ENCODE measurements at places on chromosomes 2 and 18.

- DNase-seq: no peak
Measured at GRCh38 chr18:35345460-35345921, 1.3 kb upstream of the ZNF24 start.

DNA sequence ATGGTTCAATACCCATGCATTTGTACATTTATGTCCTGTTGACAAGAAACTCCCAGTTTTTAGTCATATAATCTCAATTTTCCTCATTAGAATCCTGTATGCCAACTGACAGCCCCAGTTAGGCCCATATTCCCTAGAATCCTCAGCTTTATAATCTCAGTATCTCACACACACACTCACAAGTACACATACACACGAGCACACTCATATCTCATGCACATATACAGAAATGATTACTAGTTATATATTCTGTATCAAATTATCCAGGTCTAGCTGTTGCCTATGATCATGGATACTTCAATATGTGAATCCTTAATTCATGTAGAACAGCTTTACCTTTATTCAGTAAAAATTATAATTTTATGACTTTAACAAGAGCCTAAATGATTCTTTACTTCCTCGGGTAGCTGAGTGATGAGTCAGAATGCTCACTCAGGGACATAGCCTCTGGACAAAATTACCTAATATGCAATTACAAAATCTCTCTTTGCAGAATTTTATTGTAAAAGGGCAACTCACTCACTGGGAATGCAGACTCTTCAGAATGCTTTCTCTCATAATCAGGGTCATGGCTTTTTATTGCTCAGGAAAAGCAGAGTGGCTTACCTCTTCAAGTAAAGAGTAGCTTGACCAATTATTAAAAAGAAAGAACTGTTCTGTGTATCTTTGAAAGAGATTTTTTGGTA lies 193.6 kb upstream of the PIK3C3 start:
- DNase-seq: no peak

GRCh38 chr2:18957909-18958308 lies 368.5 kb upstream of the NT5C1B start:
- no peak for DNase-seq

DNA sequence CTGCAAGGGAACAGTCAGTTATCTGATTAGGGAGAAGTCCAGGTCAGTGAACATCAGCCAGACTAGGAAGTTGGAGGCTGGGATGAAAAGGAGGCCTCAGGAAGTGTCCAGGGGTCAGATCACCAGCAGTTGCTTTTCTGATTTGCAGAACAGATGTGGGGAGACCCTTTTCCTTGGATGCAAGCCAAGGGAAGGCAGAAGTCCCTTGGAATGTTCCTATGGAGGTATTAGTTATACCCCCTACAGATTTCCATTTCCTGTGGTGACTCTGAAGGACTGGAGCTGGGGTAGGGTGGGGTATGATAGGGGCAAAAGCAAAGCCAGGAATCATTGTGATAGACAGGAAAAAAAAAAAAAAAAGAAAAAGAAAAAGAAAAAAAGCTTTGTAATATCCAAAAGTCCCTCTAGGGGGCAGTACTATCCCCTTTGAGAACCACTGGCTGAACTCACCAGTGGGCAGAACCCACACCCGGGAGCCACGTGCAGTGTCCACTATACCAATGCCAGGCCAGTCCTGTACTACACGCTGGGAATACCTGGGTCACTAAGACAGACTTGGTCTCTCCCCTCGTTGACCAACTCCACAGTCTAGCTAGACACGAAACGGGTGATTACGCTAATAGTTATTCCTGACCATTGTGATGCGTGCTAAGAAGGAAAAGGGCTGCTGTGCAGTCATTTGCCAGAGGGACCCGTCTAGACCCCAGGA lies 7.4 kb downstream of the DYSF start:
- no peak for DNase-seq

DNA sequence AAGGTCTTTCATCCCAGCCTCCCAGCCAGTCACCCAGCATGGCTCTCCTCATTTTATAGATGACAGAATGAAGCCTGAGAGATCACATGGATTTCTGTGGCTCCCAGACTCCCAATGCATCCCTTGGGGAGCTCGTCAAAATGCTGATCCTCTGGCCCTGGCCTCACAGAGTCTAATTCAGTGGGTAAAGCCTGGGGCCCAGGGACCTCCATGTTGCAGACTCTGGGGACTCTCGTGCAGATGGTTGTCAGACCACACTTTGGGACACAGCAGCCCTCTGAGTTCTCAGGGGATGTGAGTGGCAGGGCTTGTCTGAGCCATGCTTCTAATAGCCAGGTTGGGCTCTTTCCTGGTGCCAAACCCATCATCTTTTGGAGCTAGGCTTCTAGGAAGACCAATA lies 97.0 kb downstream of the CTIF start:
- no peak for DNase-seq

DNA sequence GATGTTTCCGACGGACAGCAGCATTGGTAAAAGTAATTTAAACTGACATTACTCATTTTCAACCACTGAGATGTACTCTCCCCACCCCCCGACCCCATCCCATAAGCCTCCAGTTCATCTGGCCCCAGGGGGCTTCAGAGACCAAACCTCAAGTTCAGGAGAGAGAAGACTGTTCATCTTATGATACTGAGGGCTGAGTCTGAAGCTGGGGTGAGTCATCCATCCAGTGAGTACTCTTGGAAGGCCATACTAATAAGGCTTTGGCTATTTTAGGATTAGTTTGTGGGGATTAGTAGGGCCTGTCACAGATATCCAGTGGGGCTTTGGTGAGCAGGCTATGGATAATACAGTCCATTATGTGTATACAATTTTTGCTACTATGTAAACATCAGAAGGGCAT lies 125.3 kb upstream of the APCDD1 start:
- no peak for DNase-seq

GRCh38 chr18:23207994-23208393 lies 72.7 kb downstream of the CABLES1 start:
- DNase-seq: no peak

DNA sequence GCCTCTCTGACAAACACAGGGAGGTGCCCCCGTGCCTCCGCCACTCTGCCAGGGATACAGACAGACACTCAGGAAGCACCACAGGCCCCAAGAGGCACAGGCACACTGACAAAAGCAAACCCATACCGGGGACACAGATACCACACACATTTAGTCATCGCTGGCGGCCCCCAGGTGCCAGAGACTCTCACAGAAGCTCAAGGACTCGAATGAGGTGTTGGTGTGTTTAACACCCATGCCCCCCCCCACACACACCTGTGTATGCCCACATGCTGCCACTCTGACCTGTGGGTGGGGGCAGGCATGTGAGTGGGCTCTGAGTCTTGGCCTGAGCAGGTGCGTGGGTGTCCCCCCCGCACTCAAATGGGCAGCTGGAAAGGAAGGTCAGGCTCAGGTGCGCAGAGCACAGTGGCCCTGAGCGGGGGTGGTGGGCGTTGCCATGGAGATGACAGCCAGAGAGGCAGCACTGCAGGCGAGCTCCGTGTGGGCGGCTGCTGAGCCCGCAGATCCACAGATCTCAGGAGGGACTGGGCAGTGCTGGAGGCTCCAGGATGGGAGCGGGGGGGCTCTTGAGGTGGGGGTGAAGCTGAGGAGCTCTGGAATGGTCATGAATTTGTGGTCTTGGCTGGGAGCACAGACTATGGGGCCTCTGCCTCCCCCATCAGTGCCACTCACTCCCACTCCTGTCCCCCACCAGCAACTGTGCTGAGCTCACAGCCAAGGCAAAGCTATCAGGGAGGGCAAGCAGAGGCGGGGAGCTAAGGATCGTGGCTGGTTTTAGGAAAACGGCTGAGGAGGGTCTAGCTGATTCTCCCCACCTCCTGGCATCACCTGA lies 73.9 kb upstream of the TAF1B start:
- no peak for DNase-seq

GRCh38 chr2:191746346-191747169 lies 68.6 kb downstream of the NABP1 start:
- no peak for DNase-seq

GRCh38 chr2:45806563-45807358 lies 155.3 kb downstream of the PRKCE start:
- no peak for DNase-seq
